ENCODE measurements at places on chromosomes 2 and 18.

DNA sequence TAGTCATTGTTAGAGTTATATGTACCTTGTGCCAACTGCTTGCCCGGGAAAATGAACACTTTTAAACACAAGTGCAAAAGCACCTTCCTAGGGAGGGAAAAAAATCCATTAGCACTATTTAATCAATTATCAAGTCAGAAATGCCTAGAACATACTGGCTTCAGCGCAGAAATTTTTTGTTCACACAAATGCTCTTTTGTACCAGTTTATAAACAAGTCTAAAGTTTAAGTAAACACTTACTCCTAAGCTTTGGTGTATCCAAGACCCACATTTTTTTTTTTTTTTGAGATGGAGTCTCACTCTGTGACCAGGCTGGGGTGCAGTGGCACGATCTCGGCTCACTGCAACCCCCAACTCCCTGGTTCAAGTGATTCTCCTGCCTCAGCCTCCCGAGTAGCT, 30.6 kb downstream of the GFPT1 start:
- DNase-seq, result no peak

GRCh38 chr2:171524018-171524401, 1.7 kb downstream of the CYBRD1 start:
- DNase-seq, result no peak

DNA sequence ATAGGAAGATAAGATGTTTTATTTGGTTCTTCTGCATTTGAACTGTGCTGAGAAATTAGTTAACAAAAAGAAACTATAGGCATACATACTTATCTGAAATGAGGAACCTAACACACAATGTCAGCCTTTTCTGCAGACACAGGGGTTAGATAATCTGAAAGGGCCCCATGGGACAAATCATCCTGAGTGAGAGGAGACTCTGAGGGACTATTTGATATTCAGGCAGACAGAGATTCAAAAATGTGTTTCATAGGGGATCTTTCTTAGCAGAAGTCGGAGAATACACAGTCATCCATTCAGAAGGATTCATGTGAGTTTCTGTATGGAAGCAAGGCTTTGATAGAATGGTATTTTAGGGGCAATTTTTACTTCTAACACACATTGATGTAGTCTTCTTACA, 79.1 kb downstream of the NCKAP5 start:
- no peak for DNase-seq

GRCh38 chr2:141362311-141362710, 768.5 kb downstream of the LRP1B start:
- no peak for DNase-seq

- no peak for DNase-seq
Measured at GRCh38 chr2:119440501-119440870, 8.8 kb downstream of the TMEM37 start.

- no peak for DNase-seq
Measured at GRCh38 chr2:192051533-192051932, 143.2 kb downstream of the TMEFF2 start.
